Stimulated activated CD8-positive, alpha-beta memory T cell treated with anti-CD3 and anti-CD28 coated beads, Interleukin-12 subunit alpha, Interleukin-12 subunit beta, amount 100 ng/mL, for 4 hours (primary cell): ENCODE measurements at places on chromosomes 12 and 14.

DNA sequence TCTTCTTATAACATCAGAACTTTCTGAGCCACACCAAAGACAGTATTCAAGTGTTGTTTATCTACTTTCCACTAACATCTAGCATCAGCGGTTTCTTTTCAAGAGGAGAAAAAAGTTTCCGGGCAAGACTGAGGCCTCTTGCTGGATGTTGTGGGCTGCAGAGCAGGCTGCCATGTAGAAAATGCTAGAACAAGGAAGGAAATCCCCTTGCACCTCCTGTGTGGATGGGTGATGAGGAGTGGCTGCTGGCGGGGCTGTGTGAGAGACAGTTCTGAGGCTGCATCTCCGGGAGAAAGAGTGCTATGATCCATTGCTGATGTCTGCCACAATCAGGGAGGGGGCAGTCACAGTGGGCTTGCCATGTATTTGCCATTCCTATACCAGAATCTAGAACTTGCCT is 37.8 kb upstream of the PPP1CC start:
- DNase-seq: no peak

- DNase-seq: no peak
These were observed 2.3 kb downstream of the HMGA2 start for GRCh38 chr12:65826353-65827171.

DNA sequence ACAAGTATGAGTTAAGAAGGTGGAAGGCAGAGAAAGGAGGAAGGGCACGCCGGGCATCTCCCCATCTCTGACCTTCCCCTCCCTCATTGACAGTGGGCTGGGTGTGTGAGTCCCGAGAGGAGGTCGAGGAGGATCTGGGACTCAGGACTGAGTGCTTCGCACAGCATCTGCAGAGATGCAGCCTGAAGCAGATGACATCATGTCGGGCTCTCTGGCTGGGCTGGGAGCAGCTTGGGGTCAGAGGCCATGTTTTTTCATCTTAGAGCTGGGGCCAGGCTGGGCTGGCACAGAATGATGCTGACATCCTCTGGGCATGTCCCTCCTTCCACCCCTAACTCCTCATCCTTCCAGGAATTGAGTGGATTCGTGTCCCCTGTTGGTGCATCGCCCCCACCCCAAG is 43.5 kb downstream of the CMKLR1 start:
- DNase-seq: no peak

DNA sequence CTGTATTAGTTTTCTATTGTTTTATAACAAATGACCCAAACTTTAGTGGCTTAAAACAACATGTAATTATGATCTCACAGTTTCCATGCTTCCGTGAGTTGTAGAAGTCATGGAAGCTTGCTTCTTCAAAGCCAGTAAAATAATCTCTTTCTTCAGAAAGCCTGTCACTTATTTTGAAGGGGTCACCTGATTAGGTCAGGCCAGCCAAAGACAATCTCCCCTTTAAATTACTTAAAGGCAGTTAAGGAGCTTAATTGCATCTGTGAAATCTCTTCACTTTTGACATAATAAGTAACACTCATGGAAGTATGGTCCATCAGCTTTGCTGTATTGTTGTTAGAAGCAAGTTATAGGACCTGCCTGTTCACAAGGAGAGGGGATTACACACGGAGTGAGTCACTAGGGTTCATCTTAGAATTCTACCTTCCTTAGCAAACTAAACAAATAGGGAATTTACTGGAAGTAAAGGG is 89.8 kb downstream of the FAR2 start:
- DNase-seq: no peak

DNA sequence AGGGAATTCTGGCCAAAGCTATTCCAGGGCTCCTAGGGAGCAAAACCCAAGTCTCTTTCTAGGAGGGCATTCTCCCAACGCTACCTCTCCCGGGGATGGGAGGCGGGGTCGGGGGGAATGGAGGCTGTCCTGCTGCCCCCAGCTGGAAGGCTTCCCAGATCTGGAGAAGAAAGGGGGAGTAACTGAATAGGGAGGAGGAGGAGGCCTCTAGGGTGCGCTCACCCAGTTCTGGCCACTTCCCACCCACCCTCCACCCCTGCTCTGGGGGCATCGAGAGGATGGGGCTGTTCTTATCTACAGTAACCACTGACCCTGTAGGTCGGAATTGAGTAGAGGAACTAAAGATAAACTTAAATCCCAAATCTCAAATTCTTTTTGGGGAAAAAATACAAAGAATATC is 579 bp upstream of the RNASE1 start:
- DNase-seq: no peak

DNA sequence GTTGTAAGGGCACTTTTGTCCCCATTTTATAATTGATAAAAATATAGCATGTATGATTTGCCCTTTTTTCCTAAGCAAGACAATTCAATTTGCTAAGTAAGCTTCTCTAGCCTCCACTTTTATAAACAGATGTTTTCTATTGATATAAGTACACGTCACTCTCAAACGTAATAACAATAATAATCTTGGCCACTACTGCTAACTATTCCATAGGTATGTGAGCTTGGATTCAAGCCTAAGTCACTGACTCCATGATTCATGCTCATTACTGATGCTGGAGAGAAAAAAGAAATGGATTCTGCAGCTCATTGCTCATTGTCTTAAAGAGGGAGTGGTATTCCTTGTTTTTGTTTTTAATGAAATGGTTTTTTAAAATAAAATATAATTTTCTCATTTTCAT is 661.0 kb downstream of the GALC start:
- no peak for DNase-seq

DNA sequence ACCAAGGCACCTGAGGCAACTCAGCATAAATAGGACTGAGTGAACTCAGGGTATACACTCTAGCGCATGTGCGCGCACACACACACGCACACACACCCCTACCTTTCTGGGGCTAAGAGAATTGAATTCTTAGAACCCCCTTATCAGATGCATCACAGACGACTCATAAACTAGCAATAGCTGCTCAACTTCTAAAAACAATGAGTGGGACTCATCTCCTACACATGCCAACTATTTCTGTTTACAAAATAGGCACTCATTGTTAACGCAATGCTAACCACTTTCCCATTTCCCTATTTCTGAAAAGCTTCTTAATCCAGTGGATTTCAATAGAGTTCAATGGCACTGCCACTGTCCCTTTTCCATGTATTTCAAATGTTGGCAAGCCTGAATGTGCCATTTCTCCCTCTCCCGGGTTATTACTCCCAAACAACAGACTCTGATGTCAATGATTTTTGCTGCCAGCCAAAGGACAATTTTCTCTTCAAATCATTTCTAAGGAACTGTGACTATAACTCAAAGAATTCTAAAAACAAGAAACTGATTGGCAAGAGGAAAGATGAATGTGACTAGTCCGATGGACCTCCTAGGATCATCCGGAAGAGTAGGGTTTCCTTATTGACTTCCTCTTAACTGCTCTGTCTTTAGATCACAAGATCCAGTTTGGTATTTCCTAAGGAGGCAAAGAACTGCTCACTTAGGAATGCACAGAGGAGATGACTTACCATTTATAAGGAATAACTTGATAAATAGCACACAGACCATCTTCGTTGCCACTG is 48.8 kb downstream of the SLC38A1 start:
- DNase-seq: peak; percentile 43

DNA sequence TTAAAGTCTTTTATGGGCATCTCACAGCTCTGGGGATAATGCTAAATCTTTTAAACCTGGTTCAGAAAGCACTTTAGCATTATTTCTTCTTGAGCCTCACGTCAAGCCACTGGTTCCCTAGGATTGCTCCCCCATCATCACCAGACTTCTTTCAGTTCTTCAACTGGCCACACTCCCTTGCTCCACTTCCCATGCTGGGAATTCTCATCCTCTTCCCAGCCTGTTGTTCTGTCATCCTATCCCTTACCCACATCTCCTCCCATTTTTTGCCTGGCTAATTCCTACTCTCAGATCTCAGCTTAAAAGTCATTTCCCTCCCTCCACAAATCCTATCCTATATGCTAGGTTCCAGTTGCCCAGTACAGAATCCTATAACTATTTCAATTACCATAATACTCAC is 14.4 kb downstream of the FERMT2 start:
- DNase-seq: no peak

- no peak for DNase-seq
These were observed 89.9 kb downstream of the OTOGL start for GRCh38 chr12:80189241-80189640.

GRCh38 chr14:95326987-95327386 is 7.3 kb upstream of the CLMN start:
- DNase-seq: no peak

- DNase-seq: no peak
These were observed 81.6 kb downstream of the LLPH start for GRCh38 chr12:66048835-66049537.

DNA sequence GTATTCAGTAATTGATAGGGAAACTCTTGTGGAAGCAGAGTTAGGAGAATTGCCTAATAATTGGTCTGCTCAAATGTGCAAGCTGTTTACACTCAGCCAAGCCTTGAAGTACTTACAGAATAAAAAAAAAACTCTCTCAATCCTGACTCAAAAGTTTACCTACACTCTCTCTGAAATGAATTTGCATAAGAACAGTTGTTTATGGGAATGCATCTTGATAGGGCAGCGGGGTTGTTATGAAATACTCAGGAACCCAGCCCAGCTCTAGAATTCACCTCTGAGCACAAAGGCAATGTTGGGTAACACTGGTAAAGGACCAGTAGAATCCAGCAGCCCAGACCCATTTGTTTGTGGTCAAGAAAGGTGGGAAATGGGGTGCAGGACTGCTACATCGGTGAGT is 267.0 kb downstream of the CPNE8 start:
- DNase-seq: no peak

- DNase-seq: no peak
These were observed 14.4 kb upstream of the OR6C65 start for GRCh38 chr12:55385891-55386290.

GRCh38 chr14:79525416-79525815 is 685.9 kb downstream of the DIO2 start:
- no peak for DNase-seq

GRCh38 chr14:99829450-99829849 is 36.2 kb downstream of the EML1 start:
- no peak for DNase-seq

GRCh38 chr12:16350682-16351081 is 3.2 kb downstream of the MGST1 start:
- DNase-seq: no peak

DNA sequence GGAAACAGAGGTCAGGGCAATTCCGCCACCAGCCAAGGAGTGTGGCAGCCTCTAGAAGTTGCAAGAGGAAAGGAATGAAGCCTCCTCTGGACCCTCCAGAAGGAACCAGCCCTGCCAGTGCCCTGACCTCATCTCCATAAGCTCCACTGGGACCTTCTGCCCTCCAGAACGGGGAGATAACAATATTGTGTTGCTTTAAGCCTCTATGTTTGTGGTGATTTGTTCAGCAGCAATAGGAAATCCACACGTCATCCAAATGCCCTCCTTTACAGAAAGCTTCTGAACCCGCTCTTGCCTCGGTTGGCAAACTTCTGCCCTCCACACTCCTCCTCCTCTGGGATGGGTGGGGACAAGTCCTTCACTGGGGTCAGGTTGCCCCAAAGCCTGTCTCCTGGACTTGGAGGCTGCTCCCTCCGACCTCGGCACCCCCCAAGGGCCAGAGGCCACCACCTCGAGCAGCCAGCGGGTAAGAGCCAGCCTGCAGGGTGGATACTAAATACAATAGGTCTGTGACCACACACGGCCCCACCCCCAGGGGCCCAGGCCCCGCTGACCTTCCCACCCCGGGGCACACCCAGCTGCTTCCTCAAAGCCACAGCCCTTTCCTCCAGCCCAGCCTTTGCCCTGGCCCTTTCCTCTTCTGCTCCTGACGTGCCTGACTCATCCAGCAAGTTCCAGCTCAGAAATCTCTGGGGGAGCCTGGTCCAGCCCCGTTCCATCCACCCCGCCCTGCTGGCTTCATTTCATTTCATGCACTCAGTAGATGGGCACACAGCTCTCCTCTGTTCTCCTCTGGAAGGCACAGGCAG is 58.7 kb upstream of the NCOR2 start:
- no peak for DNase-seq

DNA sequence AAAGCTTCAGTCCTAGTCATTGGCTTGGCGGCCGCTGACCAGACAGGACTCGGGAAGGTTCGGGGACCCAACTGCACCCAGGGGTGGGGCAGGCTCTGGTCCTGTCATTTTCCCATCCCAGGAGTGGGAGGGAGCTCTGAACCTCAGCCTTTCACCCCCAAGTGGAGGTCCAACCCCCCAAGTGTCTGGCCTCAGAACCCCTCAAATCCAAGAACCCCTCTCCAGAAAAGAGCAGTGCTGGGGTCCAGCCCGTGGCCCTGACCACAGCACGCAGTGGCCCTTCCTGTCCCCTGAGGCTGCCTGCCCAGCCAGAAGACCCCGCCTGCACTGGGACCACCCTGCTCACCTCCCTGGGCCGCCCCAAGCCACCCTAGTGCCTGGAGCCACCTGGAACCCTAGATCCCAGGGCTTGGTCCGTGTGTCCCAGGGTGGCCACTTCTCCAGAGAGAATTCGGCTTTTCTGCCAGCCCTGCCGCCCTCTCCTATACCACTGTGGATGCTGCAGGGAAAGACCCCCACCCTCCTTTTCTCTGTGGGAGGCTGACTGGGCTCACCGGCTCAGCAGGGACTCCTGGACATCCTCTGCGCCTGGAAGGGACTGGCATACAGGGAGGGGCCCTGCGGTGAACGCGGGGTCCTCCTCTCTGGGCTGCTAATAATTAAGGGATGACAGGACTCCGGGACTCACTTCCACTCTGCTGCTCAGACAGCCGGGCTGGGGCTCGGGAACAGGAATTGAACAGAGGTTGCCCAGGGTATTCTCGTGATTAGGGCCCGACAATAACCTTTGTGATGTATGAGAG is 326.9 kb upstream of the SFSWAP start:
- DNase-seq: no peak

- DNase-seq: no peak
These were observed 27.3 kb downstream of the PTPRB start for GRCh38 chr12:70609739-70610491.

GRCh38 chr14:62209287-62209899 is 447.2 kb downstream of the SNAPC1 start:
- DNase-seq: no peak

- no peak for DNase-seq
These were observed 21.6 kb upstream of the TMCC3 start for GRCh38 chr12:94671917-94672316.

DNA sequence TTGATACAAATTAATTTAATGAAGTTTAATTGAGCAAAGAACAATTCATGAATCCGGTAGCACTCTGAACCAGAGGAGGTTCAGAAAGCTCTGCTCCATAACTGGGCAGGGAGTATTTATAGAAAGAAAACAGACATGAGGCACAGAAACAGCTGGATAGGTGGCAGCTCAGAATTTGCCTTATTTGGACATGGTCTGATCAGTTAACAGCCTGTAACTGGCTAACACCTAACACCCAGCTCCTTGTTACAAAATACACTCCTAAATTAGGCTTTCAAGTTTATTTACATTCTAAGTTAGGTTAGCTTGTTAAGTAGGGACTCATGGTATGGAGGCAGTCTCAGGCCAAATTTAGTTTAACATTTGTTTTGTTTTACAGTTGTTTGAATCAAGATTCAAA is 67.8 kb upstream of the TMCC3 start:
- DNase-seq: no peak

DNA sequence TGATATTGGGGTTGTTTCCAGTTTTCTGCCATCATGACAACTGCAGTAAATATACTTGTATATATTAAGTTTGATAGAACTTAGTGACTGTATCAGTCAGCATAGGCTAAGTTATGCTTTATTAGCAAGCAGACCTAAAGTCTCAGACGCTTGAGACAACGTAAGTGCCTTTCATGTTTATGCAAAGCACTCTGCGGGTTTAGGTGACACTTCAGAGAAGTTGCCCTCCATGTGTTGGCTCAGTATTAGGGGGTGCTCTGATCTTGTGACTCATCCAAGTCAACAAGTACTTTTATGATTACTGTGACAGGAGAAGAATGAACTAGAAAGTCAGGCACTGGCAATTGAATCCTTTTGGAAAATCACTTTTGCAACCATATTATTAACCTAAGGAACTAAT is 13.3 kb upstream of the OTOGL start:
- DNase-seq: no peak
